ENCODE measurements at places on chromosomes 11 and 22.

- DNase-seq = no peak
Measured at GRCh38 chr11:95544095-95544856, 245.3 kb downstream of the FAM76B start.

DNA sequence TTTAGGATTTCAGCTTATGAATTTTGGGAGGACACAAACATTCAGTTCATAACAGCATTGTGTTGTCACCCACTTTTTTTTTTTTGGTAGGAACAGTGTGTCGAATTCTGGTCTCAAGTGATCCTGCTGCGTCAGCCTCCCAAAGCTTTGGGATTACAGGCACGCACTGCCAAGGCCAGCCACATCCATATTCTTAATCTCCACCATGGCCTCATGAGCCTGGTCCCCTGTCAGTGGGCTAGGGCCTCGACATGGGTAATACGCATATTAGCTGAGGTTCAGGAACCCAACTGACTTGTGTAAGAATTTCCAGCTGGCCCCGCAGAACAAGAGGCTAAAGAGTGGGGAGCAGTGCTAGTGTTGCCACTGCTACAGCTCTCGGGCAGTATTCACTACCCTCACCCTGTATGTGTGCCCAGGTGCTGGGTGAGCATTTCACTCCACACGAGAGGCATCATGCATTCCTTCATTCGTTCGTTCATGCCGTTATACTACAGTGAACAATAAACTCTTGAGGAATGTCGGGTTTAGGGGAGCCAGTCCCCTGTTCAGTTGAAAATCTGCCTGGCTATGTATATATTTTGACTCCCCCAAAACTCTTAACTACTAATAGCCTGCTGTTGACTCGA lies 5.2 kb upstream of the VPREB1 start:
- no peak for DNase-seq

GRCh38 chr11:112871909-112872500 lies 89.2 kb upstream of the NCAM1 start:
- DNase-seq = no peak

DNA sequence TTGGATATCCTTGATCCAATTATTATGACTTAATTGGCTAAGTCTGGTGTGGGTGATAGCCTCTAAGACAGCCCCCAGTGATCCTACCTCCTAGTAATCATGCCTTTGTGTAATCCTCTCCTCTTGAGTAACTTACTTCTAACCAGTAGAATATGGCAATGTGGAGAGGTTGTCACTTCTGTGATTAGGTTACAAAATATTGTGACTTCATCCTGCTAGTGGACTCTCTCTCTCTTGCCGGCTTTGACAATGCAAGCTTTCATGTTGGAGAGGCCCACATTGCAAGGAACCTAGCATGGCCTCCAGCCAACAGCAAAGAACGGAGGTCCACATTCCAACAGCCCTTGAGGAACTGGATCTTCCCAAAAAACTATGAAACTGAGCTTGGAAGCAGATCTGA lies 19.5 kb downstream of the YPEL4 start:
- no peak for DNase-seq

GRCh38 chr11:71929491-71929890 lies 645 bp downstream of the RNF121 start:
- no peak for DNase-seq

Measured in left ventricle myocardium inferior (tissue), 1 donor.